ENCODE measurements at places on chromosomes 2 and 18. TPM values are rescaled to one million over a fixed set of nuclear protein-coding genes. Genes with fewer than 3 reads are reported as not detected.

The PLGLB2 gene
- total RNA-seq: not detected

The NHEJ1 gene
- total RNA-seq: 18.2 TPM

The COQ10B gene
- 34.7 TPM for total RNA-seq

The PAX8 gene
- total RNA-seq: 0.15 TPM

The SERPINB13 gene
- total RNA-seq: not detected

The MBD2 gene
- 53.3 TPM for total RNA-seq

The TRIB2 gene
- total RNA-seq: 43.2 TPM

The LINC00305 gene
- total RNA-seq: not detected

The PAPOLG gene
- total RNA-seq: 10.9 TPM

The RBM43 gene
- 3.7 TPM for total RNA-seq
